ENCODE measurements at places on chromosomes 7 and 10.

DNA sequence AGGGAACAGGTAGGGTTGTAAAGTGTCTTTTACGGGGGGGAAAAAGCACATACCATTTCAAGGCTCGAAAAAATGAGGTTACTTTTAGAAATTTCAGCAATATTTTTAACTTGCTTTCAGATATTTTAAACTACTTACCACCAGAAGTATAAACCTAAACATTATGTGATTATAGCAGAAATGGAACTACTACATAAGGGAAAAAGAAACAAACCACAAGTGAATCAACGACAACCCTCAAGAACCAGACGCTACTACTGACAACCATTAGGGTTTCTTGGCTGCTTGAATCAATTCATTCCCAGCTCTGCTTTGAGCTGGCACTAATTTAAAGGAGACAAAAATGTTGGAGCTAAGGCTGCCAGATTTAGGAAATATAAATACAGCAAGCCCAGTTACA is 80.1 kb downstream of the ZFAND4 start:
- no peak for DNase-seq

DNA sequence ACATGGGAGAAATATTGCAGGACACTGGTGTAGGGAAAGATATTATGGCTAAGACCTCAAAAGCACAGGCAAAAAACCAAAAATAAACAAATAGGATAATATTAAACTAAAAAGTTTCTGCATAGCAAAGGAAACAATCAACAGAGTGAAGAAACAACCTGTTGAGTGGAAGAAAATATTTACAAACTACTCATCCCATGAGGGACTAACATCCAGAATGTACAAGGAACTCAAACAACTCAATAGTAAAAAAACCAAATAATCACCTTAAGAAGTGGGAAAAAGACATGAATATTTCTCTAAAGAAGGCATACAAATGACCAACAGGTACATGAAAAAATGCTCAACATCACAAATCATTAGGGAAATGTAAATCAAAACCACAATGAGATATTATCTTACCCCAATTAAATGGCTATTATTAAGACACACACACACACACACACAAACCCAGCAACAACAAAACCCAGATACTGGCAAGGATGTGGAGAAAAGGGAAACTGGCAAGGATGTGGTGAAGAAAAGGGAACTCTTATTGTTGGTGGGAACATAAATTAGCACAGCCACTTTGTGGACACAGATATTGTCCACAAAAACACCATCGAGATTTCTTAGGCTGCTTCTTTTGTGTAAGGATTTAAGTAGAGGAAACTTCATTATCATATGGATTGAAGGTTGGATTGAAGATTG is 9.8 kb upstream of the RAB18 start:
- DNase-seq, result no peak

GRCh38 chr10:8499312-8499711 is 444.8 kb downstream of the GATA3 start:
- no peak for DNase-seq

DNA sequence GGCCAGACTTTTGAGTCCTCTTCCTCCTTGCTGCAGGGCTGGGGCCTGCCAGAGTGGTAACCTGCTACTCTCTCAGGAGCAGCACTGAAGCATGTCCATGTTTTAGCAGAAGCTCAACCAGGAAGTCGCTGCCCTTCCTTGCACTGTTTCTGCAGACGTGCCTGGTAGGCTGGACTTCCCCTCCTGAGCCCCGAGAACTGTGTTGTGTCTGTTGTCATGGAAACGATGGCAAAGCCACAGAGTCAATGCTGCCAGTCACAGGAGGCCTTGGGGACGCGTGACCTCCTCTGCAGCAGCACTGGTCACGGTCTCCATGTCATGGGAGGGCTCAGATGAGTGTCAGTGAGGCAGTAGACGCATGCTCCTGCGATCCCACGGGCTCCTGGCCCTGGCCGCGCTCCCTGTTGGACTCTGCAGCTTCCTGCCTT is 145.5 kb downstream of the FANK1 start:
- DNase-seq, result peak; percentile 77

- no peak for DNase-seq
Observed at GRCh38 chr7:132653366-132653930, 77.2 kb upstream of the PLXNA4 start.

- DNase-seq, result no peak
Observed at GRCh38 chr7:130986261-130986690, 252.3 kb upstream of the KLF14 start.

GRCh38 chr10:71278691-71279588 is 40.1 kb upstream of the SLC29A3 start:
- no peak for DNase-seq

DNA sequence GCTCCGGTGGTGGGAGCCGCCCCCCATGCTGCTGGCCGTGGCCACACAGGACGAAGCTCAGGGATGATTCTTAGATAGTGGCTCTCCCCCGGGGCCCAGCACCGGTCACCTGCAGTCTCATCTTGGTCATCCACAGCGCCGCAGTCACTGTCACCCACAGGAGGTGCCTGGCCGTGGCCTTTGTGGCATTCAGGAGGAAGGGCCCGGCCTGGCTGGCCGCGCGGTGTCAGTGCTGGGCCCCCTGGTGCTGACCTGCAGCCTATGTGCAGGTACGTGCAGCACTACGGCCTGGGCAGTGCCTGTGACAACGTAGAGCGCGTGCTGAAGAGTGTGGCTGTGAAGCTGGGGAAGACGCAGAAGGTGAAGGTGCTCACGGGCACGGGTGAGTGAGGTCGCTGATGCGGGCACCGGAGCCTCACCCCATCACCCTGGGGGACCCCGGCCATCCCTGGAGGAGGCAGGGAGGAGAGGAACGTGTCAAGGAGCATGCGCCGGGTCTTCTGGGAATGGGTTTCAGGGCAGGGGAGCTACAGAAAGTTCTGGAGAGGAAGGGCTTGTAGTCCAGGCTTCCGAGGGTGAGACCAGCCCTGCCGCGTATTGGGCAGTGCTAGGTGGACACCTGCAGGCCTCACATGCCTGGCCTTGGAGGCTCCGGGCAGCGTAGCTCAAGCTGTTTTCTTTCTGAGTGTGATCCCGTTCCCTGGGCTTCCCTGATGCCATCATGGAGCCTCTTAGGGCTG is 5.0 kb downstream of the SPRN start:
- no peak for DNase-seq

- DNase-seq, result no peak
Observed at GRCh38 chr10:61757525-61758397, 95.0 kb downstream of the CABCOCO1 start.

DNA sequence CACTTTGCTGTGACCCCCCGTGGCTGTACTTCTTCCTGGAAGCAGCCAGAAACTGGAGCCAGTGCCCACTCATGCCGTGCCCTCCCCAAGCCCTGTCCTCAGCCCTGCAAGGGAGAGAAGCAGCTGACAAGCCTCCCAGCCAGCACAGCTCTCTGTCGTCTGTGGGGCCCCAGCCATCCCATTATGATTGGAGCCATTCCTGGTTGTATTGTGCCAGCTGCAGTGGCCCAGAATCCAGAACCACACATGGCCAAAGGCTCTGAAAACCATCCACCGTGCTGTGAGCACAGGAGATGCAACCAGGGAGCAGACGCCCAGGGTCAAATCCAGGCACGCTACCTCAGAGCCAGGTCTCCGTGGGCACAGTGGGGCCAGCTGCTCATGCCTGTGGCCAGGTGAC is 18.7 kb downstream of the GRID2IP start:
- DNase-seq, result no peak

GRCh38 chr10:33913194-33913593 is 578.7 kb upstream of the NRP1 start:
- no peak for DNase-seq

DNA sequence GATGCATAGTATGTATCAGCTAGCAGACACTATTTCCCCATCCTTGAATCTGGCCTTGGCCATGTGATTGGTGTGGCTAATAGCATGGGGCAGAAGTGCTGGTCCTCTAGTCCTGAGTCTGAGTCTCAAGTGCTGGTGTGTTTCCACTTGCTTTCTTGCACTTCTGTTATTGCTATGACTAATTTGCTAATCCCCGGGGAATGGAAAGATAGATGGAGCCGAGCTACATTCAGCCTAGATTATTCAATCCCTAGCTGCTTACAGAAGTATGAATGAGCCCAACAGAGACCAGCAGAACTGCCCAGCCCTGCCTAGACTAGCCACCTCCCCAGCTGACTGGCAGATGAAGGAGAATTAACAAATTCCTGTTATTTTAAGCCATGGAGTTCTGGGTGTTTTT is 53.2 kb upstream of the SYPL1 start:
- DNase-seq, result no peak

- DNase-seq, result no peak
Observed at GRCh38 chr10:97518301-97519043, 19.7 kb downstream of the UBTD1 start.

GRCh38 chr10:1120801-1121211 is 64.6 kb downstream of the WDR37 start:
- DNase-seq, result no peak

DNA sequence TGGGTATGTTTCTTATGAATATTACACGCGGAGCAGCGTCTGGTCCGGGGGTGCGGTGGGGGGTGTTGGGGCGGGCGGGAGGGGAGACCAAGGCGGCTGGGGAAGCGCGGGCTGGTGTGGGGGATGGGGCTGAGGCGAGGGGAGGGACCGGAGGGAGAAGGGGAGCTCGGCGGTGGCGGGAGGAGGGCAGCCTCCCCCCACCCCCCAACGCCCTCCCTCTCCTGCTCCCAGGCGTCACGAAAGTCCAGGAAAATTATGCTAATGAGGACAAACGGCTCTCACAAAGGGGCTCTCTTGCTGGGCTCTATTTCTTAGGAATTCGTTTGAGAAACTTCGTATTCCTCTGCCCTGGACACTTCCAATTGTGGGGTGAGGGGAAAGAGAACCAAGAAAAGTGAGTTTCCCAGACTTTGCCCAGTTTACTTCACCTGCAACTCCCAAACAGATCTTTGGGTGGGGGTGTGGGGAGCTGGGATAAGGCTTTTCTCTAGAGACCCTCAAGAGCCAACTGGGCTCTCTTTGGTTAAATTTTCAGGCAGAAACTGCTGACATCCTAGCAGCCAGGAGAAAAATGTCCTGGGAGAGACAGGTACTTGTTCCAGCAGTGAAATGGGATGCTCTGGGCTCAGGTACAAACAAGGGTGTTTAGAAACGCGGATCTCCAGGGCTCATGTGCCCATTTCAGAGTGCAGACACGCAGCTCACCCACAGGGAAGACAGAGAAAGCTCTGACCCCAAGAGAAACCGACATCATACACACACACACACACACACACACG is 11.7 kb upstream of the HOXA2 start:
- no peak for DNase-seq

- DNase-seq, result no peak
Observed at GRCh38 chr7:36064676-36065075, 88.4 kb upstream of the EEPD1 start.

GRCh38 chr7:43071604-43072003 is 40.8 kb upstream of the HECW1 start:
- peak; percentile 77 for DNase-seq

DNA sequence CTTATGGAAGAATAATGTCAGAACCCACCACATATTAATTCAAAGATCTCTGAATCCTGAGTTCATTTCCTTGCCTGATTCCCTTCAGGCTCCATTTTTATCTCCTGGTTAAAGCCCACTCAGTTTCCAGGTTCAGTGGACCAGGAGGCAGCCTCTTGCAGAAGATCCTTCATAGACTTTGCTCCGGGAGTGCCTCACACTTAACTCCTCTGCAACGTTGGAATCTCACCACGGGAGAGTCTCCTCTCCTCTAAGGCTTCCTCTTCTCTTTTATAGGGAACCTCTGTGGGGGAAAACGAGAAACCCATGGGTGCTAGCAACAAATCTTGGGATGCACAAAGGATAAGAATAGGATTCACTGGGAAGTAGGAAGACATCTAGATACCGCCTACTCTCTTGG is 1.7 kb upstream of the BLOC1S2 start:
- no peak for DNase-seq

DNA sequence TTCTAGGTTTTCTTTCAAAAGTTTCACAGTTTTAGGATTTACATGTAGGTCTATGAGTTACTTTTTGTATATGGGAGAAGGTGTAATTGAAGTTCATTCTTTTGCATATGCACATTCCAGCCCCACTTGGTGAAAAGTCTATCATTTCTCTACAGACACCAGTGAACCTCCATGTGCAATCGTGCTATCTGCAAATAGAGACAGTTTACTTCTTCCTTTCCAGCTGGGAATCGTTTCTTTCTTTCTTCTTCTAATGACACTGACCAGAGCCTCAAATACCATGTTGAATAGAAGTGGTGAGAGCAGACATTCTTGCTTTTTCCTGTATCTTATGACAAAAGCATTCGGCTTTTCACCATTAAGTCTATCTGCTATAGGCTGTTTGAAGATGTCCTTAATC is 122.7 kb downstream of the ARHGAP22 start:
- DNase-seq, result no peak

DNA sequence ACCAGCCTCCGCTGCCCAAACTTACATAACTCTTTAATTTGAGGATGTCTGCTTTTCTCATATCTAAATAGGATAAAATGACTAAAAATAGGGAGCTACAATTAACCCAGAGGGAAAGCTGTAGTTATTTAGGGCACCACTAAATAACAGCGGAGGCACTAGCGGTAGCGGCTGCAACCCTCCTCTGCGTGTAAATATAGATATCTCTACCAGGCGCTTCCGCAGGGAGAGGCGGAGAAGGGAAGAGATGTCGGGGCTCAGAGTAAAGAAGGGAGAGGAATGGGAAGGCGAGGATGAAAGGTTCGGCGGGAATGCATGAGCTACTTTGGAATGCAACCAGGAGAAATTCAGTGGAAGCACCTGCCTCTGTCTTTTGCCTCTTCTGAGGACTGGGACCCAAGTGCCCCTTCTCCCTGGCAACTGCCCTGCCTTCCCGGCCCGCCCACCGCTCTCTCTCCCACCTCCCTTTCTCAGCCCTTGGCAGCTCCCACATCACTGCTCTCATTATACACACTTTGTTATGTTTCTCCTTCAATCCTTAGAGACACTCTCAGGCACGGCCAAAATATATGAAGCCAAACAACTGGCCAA is 698.3 kb downstream of the PARD3 start:
- DNase-seq, result no peak

- no peak for DNase-seq
Observed at GRCh38 chr7:139033346-139034114, 2.3 kb downstream of the ZC3HAV1L start.

DNA sequence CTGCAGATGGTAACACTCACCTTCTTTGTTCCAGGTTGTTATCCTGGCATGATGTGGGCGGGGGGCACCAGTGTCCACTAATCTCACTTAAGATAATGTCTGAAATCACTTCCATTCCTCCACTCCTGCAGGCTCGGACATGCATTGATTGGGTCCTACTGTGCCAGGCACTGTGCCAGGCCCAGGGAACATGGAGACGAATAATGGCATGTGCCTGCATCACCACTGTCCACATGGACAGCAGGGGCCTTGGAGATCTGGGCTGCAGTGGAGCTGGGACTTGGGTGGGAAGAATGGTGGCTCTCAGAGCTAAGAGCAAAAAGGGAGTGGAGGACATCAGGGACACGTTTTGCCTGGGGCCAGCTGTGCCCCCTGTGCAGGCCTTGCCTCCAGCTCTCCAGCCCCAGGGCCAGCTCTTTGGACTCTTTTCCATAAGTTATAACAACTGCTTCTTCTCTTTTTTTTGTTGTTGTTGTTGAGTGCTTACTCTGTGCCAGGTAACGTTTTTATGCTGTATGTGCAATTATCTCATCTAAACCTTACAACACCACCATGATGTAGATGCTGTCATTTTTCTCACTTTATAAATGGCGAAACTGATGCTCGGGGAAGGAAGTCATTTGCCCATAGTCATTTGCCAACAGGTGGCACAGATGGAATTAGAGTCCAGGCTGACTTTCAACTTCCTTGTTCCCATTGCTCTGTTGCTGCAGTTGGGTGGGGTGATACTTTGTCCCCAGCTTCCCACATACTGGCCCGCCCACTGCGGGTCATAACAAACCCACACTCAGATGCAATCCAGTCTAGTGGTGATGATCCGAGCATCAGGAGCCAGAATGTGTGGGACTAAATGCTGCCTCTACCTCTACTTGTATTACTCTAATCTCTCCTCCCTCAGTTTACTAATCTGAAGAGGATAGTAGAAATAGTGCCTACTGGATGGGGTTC is 19.1 kb downstream of the PLPP4 start:
- peak; percentile 26 for DNase-seq

All from ecto neural progenitor cell (in vitro differentiated cells).